ENCODE measurements at places on chromosomes 3 and 15.

DNA sequence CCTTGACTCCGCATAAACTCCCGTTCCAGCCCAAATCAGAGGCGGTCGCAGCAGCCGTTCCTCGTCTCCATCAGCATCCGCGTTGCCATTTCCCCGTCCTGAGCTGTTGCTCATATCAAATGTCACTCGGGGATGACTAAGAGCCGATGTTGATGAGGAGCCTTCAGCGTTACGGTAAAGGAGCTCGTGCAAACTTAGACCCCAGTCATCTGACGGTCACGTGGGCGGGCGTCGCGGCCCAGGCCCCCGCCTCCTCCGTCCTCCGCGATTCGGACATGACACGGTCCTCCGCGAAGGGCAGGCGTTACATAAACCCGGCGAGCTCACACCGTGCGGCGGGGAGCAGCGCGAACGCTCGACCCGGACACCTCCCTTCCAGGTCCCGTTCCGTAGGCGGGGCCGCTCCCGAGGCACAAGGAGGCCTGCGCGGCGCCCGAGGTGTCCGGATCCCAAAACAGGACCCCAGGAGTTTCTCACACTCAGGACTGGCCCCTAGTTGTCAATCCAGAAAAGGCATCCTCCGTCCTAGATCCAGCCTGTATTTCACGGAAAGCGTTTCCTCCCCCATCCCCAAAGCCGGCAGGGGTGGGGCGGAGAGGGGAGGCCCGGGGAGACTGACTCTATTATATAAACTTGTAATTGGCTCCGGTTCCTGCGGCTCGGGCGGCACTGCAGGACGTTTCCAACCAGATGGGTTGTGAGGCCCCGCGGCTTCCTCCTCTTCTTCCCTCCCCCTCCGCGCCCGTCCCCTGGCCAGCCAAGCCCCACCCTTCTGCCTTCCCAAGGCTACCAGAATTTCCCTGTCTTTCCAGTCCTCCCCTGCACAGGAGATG is 100.0 kb upstream of the IGF1R start:
- DNase-seq = no peak

GRCh38 chr3:42830437-42831320 is 21.4 kb downstream of the ACKR2 start:
- DNase-seq = peak; percentile 12

DNA sequence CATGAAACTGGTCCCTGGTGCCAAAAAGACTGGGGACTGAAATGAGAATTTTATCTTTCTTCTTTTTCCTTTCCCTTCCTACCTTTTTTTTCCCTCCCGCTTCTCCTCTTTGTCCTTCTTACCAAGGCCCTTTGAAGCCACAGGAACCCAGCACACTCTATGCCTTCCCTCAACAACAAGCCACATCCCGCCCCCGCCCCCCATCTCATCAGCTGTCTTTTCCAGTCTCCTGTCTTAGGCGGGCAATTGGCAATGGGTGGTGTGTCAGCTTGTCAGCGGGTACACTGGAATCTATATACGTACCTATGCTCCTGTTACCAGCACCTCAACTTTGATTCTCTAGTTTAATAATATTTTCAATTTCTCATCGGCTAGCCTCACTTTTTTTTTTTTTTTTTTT is 56.3 kb upstream of the CHD2 start:
- no peak for DNase-seq

- peak; percentile 71 for DNase-seq
These were observed 260.4 kb upstream of the P2RY1 start for GRCh38 chr3:152574461-152575079.

DNA sequence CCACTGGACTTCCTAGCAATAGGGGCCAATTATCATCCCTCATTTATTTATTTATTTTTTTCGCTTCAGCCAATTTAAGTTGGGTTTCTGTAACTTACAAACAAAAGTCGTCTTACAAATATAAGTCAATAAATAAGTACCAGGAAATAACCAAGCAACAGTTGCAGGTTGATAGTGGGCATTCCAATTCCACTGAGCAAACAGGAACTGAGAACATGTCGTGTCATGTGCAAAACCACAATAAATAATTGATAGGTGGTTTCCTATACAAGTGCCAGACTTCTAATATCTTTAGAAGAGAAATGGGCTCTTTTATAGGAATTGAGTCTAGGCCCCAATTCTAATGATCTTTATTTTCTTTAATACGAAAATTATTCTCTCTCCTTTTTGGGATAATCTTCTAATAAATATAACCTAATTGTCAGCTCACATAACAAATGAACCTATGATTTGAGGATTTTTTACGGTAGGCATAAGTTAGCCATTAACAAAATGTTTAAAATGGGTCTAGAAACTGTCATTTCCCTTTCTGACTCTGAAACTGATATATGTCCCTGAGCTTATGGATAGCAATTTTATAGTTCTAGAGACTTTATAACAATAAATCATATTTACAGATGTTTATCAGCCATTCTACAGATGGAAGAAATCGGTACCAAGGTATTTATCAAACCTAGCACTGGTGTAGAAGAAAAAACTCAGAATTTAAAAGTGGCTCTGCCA is 571.8 kb downstream of the FOXP1 start:
- no peak for DNase-seq

DNA sequence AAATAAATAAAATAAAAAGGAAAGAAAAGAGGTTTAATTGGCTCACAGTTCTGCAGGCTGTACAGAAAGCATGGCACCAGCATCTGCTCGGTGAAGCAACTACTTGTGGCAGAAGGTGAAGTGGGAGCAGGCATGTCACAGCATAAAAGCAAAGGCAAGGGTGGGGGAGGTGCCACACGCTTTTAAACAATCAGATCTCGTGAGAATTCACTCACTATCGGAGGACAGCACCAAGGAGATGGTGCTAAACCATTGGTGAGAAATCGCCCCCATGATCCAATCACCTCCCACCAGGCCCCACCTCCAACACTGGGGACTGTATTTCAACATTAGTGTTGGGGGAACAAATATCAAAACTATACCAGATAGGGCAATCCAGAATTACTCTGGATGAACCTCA is 15.3 kb downstream of the SCG3 start:
- DNase-seq = no peak

GRCh38 chr3:122299872-122300460 is 25.1 kb upstream of the CSTA start:
- DNase-seq = no peak

- no peak for DNase-seq
These were observed 3.0 kb downstream of the ONECUT1 start for GRCh38 chr15:52787123-52787503.

- DNase-seq = no peak
These were observed 216.7 kb downstream of the ABHD5 start for GRCh38 chr3:43907508-43907858.

- no peak for DNase-seq
These were observed 70.8 kb downstream of the ABTB1 start for GRCh38 chr3:127743351-127744252.

DNA sequence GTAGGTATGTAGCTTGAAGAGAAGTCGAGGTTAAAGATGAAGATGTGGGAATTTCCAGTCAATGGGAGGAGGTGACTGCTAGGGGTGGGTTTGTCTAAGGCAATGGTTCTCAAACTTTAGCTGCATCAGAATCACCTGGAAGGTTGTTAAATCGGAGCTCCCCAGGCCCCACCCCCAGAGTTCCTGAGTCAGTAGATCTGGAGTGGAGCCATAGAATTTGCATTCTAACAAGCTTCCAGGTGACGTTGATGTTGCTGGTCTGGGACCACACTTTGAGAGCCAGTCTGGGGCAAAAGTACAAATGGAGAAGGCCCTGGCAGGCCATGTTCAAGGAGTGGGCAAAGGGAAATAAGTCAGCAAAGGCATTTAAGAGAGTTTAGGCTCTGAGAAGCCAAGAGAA is 69.1 kb downstream of the CMTM8 start:
- DNase-seq = no peak

- no peak for DNase-seq
These were observed 86.4 kb downstream of the TBL1XR1 start for GRCh38 chr3:177110895-177111294.

DNA sequence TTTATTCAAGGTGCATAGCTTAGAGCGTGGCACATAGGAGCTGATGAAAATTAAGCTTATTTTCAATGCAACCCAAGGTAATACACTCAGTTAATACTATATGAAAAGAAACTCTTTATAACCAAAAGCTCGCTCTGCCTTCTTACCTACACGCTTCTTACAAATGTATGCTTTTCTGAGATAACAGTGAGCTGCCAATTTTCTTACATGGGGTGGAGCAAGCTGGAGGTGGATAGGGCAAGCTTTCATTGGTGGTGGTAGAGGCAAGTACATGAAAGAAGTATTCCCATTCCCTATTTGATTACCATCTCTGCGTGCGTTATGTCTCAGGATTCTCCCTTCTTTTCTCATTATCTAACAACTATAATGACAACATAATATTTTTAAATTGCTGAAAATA is 8.9 kb downstream of the DZIP3 start:
- DNase-seq = no peak

- DNase-seq = no peak
These were observed 10.8 kb downstream of the CRTAP start for GRCh38 chr3:33124638-33125037.

DNA sequence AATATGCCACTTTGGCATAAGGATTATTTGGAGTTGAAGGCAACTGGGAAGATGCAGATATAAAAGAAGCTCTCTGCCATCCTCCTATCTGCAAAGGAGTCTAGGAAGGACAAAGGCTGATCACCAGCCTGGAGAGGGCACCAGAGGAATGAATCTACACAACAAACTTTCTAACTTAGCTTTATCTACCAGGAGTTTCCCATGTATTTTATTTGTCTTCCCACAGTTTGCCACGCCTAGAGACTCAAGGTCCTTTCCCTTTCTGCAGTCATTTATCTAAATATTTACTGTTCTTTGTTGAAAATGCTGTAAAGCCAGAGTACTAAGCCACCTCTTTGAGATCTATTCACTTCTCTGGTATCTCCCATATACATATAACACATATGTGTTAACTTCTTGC is 32.2 kb downstream of the GPR176 start:
- DNase-seq = no peak

DNA sequence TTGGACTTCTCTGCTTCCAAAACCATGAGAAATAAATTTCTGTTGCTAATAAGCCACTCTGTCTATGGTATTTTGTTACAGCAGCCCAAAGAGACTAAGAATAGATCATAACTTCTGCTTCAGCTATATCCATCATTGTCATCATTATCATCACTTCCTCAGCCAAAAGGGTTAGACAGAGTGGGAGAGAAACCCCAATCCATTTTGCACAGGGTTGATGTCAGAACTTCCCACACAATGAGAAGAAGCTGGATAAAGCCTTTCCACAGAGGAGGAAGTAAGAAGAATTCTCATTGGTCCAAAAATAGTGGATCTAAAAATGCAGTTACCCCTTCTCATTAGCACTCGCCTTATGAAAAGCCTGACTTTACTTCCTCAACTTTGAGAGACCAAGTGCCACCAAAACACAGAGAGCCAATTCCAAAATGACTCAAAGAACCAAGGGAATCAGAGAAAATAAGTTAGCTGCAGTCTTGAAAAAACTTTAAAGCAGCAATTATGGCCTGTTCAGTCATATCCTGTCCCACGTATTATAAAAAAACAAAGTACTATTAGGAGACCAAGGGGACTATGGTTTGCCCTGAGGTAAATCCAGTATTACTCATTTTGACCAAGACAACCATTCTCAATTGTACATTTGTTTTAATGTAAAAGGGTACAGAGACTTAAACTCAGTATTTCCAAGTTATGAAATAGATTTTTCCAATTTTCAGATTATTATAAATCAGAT is 80.2 kb downstream of the WNT5A start:
- DNase-seq = no peak
